ENCODE measurements at places on chromosomes 6 and 20. TPM values are rescaled to one million over a fixed set of nuclear protein-coding genes. Genes with fewer than 3 reads are reported as not detected.

The SNPH gene
- total RNA-seq = 5.9 TPM

The CCR6 gene
- total RNA-seq = not detected

The ESR1 gene
- under 0.01 TPM for total RNA-seq

The GHRH gene
- not detected for total RNA-seq

The KIF6 gene
- 1.3 TPM for total RNA-seq

DNA sequence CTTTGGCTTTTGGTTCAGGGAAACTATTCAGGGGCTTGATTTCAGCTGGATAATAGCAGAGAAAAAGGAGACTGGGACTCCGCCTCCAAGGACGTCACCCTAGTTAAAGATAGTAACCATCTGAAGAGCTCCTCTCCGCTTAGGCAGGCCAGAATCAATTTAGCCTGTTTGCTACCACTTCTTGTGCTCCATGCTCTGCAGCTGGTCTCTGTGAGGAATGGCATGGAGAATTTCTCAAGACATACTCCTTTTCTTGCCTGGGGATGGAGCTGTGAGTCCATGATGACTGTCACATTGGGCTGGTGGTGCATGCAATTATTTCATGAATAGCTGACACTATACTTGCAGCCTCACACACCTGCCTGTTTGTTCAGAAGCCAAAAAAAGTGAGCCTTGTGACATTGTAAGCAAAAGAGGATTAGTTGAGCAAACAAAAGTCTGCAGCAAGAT is 61.4 kb downstream of the TXLNB start:
- DNase-seq = peak; percentile 11

DNA sequence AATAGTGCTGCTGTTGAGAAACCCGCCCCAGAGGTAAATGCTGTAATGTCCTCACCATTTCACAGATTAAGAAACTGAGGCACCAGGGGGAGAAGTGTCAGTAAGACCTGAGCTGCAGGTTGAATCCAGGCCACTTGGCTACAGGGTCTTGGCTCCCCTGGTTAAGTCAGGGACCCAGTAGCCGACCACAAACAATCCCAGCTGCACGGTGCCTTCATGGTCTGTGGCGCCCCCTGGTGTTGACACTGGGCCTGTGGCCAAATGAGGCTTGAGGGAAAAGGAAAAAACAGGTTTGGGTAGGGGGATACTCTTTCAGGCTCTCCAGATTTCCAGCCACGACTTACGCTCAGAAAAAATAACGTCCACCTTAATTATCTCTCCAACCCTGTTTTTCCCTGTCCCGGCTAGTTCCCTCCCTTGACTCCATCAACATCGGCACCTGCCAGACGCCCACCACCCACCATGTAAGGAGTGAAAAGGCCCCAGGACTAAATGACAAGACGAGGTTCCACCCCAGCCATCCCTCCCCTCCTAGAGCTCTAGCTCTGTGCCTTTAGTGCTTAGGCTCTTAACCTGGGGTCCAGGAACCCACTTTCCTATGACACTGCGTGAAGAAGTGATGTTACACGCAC is 47.7 kb upstream of the POLR1H start:
- DNase-seq = no peak

GRCh38 chr6:87728706-87729105 is 26.7 kb upstream of the AKIRIN2 start:
- DNase-seq = no peak

DNA sequence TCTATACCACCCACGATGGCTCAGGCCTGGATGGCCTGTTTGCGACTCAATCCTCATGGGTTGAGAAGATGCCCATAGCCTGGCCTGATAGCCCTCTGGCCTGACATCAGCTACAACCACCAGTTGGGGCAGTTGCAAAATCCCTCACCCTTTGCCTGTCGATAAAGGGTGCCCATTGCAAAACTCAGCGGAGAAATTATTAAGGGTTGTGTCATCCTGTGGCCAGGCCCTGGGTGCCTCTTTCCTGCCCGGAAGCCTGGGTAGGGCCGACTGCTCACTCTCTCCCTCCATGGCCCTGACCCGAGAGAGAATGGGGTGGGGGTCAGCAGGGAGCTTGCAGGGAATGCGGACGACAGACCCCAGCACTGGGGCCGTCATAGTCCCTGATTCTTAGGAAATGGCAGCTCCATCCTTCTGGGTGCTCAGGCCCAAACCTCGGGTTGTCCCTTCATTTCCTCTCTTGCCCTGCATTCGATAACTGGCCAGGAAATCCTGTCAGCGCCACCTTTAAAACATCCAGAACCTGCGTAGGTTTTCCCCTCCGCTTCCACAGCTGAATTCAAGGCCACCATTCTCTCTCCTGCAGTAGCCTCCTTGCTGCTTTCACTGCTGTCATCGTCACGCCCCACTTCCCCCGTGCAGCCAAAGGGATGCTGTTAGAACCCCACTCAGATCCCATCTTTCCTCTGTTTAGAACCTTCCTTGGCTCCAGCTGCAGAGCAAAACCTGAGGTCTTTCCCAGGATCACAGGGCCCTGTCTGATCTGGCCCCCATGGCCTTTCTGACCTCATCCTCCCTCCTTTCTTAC is 31.1 kb downstream of the CEBPB start:
- peak; percentile 77 for DNase-seq

- DNase-seq = no peak
These were observed 42.2 kb downstream of the VSTM2L start for GRCh38 chr20:37945091-37945547.

Data from renal cortical epithelial cell (primary cell).